ENCODE measurements at places on chromosomes 13 and 19. TPM values are rescaled to one million over a fixed set of nuclear protein-coding genes. Genes with fewer than 3 reads are reported as not detected.

The MEDAG gene
- total RNA-seq: 0.35 TPM

The MCOLN1 gene
- total RNA-seq: 5.8 TPM

DNA sequence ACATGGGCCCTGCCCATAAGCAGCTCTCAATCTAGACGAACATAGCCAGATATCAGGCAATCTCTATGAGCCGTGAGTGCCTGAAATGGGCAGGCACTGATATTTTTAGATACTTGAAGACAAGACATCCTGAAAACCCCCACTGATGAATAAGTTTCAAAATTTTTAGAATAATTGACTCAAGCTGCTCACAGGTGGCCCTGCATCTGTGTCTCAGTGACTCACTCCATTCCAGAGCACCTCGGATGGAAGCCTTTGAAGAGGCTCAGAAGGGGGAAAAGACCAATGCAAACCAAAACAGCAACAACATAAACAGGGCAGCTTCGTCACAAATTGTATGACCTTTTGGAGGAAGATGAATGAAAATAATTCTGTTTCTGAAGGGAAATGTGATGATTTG is 42.8 kb upstream of the SLC46A3 start:
- DNase-seq: no peak
- no peaks in the 10 kb centered on the region for H3K36me3 ChIP-seq
- H3K4me3 ChIP-seq: no peak overlapping the region
- H3K27me3 ChIP-seq: no peaks in the 10 kb centered on the region
- H3K27ac ChIP-seq: no peak overlapping the region
- no peaks in the 10 kb centered on the region for H3K4me1 ChIP-seq

DNA sequence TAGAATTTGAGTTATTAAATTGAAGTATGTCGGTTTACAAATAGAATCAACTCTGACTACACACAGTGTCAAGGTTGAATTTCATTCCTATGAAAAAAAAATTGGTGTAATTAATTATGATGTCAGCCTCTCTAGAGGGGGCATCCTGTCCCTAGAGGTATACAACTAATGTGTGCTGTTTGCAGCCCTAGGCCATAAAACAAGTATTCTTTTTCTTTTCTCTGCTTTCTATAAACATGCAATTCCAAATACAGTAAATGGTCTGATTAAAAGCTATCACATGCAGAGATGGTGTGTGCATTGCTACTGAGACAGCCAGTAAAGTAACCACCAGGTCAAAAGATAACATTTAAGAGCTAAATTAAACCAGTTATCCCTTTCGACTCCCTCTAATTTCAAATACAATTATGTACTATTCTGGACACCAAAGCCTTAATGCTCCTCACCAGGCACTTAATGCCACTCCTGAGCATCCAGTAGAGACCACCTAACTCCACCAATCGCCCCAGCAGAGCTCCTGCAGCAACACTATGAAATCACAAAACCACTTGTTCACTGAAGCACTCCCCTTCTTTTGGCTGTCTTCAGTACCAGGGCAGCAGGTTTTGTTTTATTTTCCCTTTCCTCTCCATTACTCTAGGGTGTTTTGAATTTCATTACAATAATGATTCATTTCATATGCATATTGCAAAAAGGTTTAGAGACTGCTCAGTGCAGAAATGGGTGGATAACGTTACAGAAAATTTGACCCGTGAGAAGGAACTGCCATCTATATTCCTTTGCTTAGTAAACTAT is 426.9 kb downstream of the PCDH9 start:
- H3K27ac ChIP-seq: no peak overlapping the region
- no peak for DNase-seq
- no peaks in the 10 kb centered on the region for H3K4me1 ChIP-seq
- no peak overlapping the region for H3K4me3 ChIP-seq

GRCh38 chr19:2012941-2013682 is 2.4 kb downstream of the BTBD2 start:
- no peaks in the 10 kb centered on the region for H3K36me3 ChIP-seq
- no peaks in the 10 kb centered on the region for H3K4me1 ChIP-seq
- no peak overlapping the region for H3K4me3 ChIP-seq
- DNase-seq: no peak

DNA sequence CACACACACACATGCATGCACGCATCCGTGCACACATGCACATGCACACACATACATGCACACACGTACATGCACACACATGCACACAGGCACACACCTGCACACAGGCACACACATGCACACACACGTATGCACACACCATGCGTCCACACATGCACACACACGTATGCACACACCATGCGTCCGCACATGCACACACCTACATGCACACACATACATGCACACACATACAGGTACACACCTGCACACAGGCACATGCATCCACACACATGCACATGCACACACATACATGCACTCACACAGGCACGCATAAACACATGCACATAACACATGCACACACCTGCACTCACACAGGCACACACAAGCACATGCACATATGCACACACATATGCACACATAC is 112.1 kb downstream of the DPF1 start:
- H3K4me1 ChIP-seq: no peaks in the 10 kb centered on the region
- H3K36me3 ChIP-seq: peaks cover 6% of the 10 kb centered on the region
- no peaks in the 10 kb centered on the region for H3K27me3 ChIP-seq
- H3K27ac ChIP-seq: no peak overlapping the region
- no peak for DNase-seq
- H3K4me3 ChIP-seq: no peak overlapping the region

DNA sequence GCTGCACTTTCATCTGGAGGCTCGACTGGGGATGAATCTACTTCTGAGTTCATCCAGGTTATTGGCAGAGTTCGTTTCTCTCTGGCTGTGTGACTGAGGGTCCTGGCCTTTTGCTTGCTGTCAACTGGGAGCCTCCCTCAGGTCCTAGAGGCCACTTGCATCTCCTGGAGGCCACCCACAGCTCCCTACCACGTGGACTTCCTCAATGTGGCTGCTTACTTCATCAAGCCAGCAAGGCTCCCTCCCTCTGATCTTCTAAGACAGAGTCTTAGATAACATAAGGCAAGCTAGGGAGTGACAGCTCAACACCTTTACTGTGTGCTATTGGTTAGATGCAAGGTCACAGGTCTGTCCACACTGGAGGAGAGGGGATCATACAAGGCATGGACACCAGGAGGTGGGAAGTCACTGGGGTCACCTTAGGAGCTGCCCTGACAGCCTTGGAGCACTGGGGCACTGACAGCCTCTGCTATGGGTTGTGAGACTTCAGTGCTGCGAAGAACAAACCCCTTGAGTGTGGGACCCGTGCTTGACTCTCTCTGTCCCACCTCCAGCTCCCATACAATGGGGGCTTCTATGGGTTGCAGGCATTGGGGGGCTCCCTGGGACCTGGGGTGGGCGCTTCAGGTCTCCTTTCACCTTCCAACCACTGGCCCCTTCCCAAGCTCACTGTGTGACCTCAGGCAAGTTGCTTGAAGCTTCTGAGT is 5.3 kb downstream of the FAM187B start:
- no peak overlapping the region for H3K27ac ChIP-seq
- no peak overlapping the region for H3K4me3 ChIP-seq
- no peak for DNase-seq
- H3K27me3 ChIP-seq: no peaks in the 10 kb centered on the region
- H3K36me3 ChIP-seq: no peaks in the 10 kb centered on the region

DNA sequence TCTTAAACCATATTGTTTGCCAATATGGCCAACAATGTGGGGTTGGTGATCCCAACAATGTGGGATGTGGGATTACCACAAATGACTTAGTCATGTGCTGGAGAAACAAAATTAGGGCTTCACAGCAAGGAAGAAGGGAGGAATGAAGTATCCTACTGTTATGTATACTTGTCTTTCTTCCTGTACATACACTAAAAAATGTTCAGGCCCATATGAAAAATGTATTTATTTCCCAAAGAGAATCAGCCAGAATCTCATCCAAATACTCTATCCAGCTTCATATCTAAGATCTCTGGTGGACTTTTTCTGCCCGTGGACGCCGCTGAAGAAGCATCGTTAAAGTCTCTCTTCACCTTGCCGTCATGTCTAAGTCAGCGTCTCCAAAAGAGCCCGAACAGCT is at the start of gene HNRNPA1L2:
Gene HNRNPA1L2, plus strand, starts transcription at position 301 of the 400 bp plus-strand sequence. Its CDS starts 62 bp downstream, at position 363.
- H3K27me3 ChIP-seq: no peaks in the 10 kb centered on the region
- H3K4me3 ChIP-seq: no peak within 1 kb of the TSS
- no peak within 1 kb of the TSS for H3K27ac ChIP-seq
- DNase-seq: no peak
